ENCODE measurements at places on chromosomes 2 and 18.

DNA sequence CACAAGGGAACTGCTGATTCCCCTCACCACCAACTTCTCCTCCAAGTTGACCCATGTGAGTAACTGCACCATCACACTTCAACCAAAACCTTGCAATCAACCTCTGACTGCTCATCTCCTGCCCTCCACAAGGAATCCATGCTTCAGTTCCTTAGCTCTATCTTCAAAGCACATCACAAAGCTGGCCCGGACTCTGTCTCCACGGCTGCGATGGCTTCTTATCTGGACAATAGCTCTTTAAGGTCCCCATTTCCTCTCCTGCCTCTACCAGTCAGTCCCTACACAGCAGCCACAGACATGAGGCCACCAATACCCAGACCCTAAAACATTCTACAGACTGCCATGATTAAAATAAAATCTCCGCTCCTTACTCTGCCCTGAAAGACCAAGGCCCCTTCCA, 25.7 kb downstream of the MBOAT2 start:
- DNase-seq = no peak

DNA sequence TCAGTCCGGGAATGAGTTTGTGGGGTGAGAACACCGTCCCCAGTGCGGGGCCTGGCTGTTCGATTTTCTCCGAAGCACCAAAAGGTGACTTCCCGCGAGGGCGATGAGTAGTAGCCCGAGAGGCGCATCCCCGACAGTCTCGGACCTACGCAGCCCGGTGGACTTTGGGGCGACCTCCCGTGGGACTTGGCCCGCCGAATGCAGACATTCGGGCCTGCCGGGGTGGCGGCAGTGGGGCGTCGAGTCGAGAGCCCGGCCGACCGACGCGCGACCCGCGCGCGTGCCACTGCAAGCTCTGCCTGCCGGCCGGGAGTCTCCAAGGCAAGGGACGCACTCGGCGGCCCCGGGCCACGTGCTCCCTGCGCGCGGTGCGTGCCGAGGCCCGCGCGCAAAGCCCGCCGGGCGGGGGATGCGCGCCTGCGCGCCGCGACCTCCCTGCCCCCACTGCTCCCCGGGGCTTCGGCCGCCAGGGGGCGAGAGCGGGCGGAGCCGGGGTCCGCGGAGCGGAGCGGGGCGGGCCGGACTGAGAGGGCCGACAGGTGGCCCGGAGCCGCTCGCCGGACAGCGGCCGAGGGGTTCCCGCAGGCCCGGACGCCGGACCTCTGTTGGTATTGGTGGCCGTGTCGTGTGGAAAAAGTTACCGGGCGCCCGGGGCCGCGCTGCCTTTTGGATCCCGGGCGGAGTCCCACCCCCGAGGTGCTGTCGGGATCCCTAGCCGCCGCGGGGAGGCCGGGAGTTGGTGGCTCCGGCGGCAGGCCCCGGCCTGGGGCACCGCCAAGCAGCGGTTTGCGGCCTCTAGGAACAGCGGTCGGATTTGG, 1.9 kb downstream of the PTMA start:
- peak; percentile 67 for DNase-seq

- no peak for DNase-seq
Measured at GRCh38 chr2:203534621-203535077, 452 bp downstream of the RAPH1 start.

- DNase-seq = no peak
Measured at GRCh38 chr2:164073101-164074074, 337.6 kb upstream of the FIGN start.

GRCh38 chr2:215619022-215619958, 183.4 kb upstream of the FN1 start:
- no peak for DNase-seq

DNA sequence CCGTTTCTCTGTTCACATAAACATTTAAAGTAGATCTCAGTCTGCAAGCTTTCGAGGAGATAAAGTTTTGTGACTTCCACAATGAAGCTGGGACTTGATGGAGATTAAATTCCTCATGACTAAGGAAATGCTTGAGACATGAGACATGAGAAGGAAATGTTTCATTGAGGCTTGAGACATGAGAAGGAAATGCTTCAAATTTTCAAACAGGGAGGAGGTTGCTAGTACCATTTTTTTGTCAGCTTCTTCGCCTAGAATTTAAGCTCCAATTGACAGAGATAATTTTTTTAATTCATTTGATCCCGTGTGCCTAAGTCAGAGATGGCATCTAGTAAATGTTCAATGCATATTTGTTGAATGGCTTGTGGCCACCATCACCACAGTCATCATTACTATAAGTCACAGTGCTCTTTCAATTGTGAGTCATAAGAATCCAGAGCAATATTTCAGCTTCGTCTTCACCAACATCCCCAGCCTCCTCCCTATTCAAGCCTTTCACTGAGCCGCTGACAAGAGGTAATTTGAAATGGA, 543 bp upstream of the MARCHF4 start:
- peak; percentile 16 for DNase-seq

- DNase-seq = no peak
Measured at GRCh38 chr2:237120916-237121315, 35.2 kb downstream of the COPS8 start.
